ENCODE measurements at places on chromosomes 13 and 19.

DNA sequence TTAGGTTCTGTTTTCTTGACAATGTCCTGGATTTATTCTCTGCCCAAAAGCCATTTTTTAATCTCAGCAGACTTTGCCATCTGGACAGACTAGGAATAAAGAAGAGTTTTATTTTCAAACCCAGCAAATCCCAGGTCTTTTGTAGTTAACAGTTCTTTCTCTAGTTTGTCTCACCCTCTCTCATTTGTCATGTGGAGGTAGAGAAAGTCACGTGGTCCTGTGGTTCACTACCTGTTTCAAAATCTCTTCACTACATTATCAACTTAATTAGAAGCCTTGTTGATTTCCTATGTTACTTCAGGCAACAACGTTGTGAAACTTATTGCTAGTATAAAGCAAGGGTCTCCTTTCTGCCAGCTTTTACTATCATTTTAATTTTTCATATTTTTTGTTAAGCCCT lies 1222.6 kb downstream of the EFNB2 start:
- DNase-seq = no peak
- H3K4me1 ChIP-seq = no peaks in the 10 kb centered on the region
- H3K36me3 ChIP-seq = no peaks in the 10 kb centered on the region
- H3K4me3 ChIP-seq = no peak overlapping the region
- H3K27ac ChIP-seq = no peak overlapping the region
- no peaks in the 10 kb centered on the region for H3K27me3 ChIP-seq

DNA sequence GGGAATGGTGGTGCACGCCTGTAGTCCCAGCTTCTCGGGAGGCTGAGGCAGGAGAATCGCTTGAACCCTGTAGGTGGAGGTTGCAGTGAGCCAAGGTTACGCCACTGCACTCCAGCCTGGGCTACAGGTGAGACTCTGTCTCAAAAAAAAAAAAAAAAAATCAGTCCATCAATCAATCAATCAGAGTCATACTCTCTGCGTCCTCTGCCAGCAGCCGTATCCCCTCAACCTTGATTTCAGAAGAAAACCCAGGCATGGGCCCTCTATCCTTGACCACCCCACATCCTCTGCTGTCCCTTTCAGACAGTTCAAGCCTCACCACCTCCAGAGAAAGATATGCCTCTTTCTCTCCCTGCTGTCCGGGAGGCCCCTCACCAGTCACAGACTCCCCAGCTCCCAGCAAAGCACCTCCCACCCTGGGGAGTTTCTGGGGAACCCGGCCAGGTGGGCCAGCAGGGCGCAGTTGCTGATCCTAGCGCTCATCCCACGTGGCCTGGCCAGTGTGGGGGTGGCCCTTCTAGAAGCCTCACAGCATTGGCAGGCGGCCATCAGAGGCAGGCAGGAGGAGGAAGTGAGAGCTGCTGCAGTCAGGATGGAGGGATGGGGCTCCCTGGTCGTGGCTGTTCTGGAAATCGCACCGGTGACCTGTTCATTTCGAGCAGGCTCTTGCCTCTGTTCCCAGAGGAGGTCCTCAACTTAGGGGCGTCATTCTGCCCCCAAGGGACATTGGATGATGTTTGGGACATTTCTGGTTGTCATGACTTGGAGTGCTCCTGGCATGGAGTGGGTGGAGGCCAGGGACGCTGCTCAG lies 10.2 kb upstream of the JSRP1 start:
- peaks cover 2% of the 10 kb centered on the region for H3K36me3 ChIP-seq
- H3K27me3 ChIP-seq = no peaks in the 10 kb centered on the region
- DNase-seq = no peak
- H3K4me1 ChIP-seq = peaks cover 11% of the 10 kb centered on the region
- no peak overlapping the region for H3K27ac ChIP-seq

DNA sequence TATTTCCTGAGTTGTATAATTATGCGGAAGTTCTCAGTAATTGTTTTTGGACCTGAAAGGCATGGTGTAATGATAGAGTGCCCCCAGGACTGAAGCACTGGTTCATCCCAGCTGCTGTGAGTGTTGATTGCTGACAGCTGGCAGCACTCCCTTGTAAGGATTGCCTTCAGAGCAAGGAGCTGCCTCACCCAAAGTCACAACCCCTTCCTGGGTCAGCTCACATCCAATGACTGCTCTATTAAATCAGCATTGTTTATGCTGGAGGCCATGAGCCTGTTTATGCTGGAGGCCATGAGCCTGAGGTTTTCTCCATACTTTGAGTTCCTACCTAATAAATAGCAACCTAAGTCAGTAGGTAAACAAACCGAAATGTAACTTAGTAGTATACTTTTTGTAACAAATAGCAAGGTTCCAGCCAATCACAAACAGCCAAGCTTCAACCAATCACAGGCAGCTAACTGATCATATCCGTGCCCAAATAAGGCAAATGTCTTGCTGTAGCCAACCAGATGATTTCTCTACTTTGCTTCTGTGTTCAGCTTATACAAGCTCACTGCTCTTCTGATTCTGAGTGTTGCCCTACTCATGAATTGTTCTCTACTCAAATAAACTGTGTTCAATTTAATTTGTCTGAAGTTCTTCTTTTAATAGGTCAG lies 11.7 kb upstream of the SPACA6 start:
- no peak for DNase-seq
- no peaks in the 10 kb centered on the region for H3K36me3 ChIP-seq
- no peak overlapping the region for H3K4me3 ChIP-seq
- H3K4me1 ChIP-seq = peaks cover 3% of the 10 kb centered on the region
- no peak overlapping the region for H3K27ac ChIP-seq

- no peaks in the 10 kb centered on the region for H3K4me1 ChIP-seq
- H3K4me3 ChIP-seq = no peak overlapping the region
- no peaks in the 10 kb centered on the region for H3K27me3 ChIP-seq
- no peak overlapping the region for H3K27ac ChIP-seq
- no peaks in the 10 kb centered on the region for H3K36me3 ChIP-seq
- DNase-seq = no peak
These were observed 4.8 kb upstream of the DPRX start for GRCh38 chr19:53626976-53627375.

GRCh38 chr13:80469105-80469852 lies 128.4 kb upstream of the SPRY2 start:
- no peak for DNase-seq
- no peaks in the 10 kb centered on the region for H3K4me1 ChIP-seq
- no peaks in the 10 kb centered on the region for H3K36me3 ChIP-seq
- no peak overlapping the region for H3K27ac ChIP-seq

DNA sequence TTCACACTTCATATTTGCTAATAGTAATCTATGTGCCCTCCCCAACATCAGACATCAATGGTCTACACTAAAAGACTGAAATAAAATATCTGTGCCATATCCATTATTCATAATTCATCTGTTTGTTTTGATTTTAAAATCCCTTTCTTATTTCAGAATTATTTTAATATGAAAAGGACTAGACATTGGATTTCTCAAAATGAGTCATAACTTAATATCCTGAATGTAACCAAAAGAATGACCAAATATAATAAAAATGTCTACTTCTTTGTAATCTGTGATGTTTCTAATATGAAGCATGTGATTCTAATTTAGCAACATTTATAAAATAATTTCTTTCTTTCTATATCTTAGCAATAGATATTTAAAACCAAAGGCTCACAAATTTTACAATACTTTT lies 64.9 kb downstream of the MZT1 start:
- H3K27ac ChIP-seq = no peak overlapping the region
- H3K27me3 ChIP-seq = peaks cover 34% of the 10 kb centered on the region
- H3K36me3 ChIP-seq = peaks cover 2% of the 10 kb centered on the region
- no peak overlapping the region for H3K4me3 ChIP-seq

GRCh38 chr13:65453982-65454381 lies 1776.2 kb downstream of the PCDH9 start:
- H3K4me1 ChIP-seq = no peaks in the 10 kb centered on the region
- H3K27me3 ChIP-seq = no peaks in the 10 kb centered on the region
- no peak for DNase-seq
- H3K4me3 ChIP-seq = no peak overlapping the region
- H3K36me3 ChIP-seq = no peaks in the 10 kb centered on the region

- no peak overlapping the region for H3K4me3 ChIP-seq
- peaks cover 3% of the 10 kb centered on the region for H3K4me1 ChIP-seq
- H3K27ac ChIP-seq = no peak overlapping the region
- peaks cover 3% of the 10 kb centered on the region for H3K36me3 ChIP-seq
- peaks cover 7% of the 10 kb centered on the region for H3K27me3 ChIP-seq
- DNase-seq = no peak
These were observed 7.7 kb upstream of the RFX2 start for GRCh38 chr19:6118043-6118442.

- DNase-seq = no peak
- no peak overlapping the region for H3K4me3 ChIP-seq
- H3K27ac ChIP-seq = no peak overlapping the region
- H3K4me1 ChIP-seq = no peaks in the 10 kb centered on the region
These were observed 184.4 kb upstream of the HTR2A start for GRCh38 chr13:47081246-47081645.

GRCh38 chr13:89603187-89603586 lies 1744.3 kb upstream of the MIR17HG start:
- no peak for DNase-seq
- H3K4me1 ChIP-seq = no peaks in the 10 kb centered on the region
- H3K4me3 ChIP-seq = no peak overlapping the region
- H3K27ac ChIP-seq = no peak overlapping the region
- H3K27me3 ChIP-seq = no peaks in the 10 kb centered on the region
